HepG2 (cell line): ENCODE measurements at places on chromosomes 3 and 15. TPM values are rescaled to one million over a fixed set of nuclear protein-coding genes. Genes with fewer than 3 reads are reported as not detected.
A peak's percentile ranks its signal among the peaks of the same experiment; 100 is the strongest.

The HRG gene
- polyA plus RNA-seq: 0.09 and 0.12 TPM in 2 replicates

The NTRK3 gene
- polyA plus RNA-seq: not detected in 2 replicates

The LMAN1L gene
- polyA plus RNA-seq: not detected in 2 replicates

The RARRES1 gene
- polyA plus RNA-seq: not detected in 2 replicates

The CHRNA7 gene
- polyA plus RNA-seq: 1.4 and 1.8 TPM in 2 replicates

DNA sequence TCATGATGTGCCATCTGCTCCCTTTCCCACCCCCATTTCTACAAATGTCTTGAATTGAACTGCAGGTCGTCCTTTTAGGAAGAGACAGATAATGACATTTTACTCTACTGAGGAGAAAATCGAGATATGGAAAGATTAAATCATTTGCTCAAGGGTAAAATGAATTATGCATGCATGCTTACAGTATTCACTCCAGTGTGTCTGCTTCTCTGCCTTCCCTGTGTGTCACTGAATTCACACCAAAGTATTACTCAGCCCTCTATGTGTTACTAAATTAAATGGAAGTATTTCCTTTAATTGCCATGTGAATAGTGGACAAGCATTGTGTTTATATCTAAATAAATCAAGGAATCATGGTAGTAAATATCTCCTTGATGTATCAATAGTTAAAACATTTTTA lies 449.0 kb downstream of the NLGN1 start:
- no peaks in the 10 kb centered on the region for H3K36me3 ChIP-seq
- no peak overlapping the region for H3K4me3 ChIP-seq
- no peaks in the 10 kb centered on the region for H3K27me3 ChIP-seq
- no peaks in the 10 kb centered on the region for H3K4me1 ChIP-seq
- no peak for DNase-seq
- H3K27ac ChIP-seq: no peak overlapping the region

DNA sequence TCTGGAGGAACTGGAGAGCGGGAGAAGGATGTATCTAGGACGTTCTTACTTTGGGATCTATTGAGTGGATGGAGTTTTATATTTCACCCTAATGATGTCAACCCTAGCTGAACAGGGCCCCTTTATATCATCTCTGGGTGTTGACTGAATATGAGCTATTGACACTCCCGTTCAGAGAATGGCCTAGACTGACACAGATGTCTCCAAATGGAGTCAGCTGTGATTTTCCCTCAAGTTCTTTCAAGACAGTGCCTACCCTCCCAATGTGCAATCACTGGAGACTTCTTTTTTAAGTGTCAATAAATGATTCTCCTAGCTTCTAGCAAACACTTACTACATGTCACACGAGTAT lies 63.8 kb downstream of the FRMD4B start:
- H3K4me3 ChIP-seq: no peak overlapping the region
- no peaks in the 10 kb centered on the region; the same call in 1 of the 2 replicates for H3K27me3 ChIP-seq
- no peaks in the 10 kb centered on the region for H3K36me3 ChIP-seq

DNA sequence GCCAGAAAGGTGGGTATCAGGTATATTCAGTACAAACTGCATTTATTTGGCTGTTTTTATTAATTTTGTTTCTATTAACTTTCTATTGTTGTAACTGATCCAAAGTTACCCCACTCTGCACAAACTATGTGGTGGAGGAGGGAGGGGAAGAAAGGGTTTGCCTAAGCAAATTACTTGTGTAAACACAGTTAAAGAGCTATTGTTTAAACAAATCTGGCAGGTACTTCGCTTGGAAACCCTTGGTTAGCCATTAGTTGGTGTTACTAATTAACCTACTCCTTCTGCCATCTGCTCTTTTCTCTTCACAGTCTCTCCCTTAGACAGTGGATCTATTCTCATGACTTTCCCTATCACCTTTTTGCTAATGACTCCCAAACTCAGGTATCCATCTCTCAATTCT lies 328.4 kb upstream of the NECTIN3 start:
- no peak overlapping the region for H3K27ac ChIP-seq
- H3K36me3 ChIP-seq: no peaks in the 10 kb centered on the region
- peak; percentile 83 for DNase-seq
- H3K27me3 ChIP-seq: no peaks in the 10 kb centered on the region; the same call in 1 of the 2 replicates
- 0 out of 2 replicates have a peak overlapping the region, but pooled peaks have one; percentile 2 for H3K4me3 ChIP-seq
- H3K4me1 ChIP-seq: peaks cover 13% of the 10 kb centered on the region

- H3K27ac ChIP-seq: peak overlapping the region; percentile 40
- 0 out of 2 replicates have a peak overlapping the region, but pooled peaks have one; percentile 1 for H3K4me3 ChIP-seq
- H3K4me1 ChIP-seq: peaks cover 34% of the 10 kb centered on the region
Observed at GRCh38 chr3:196666001-196666867, 26.7 kb downstream of the NRROS start.

GRCh38 chr15:92878593-92879053 lies 21.5 kb upstream of the CHD2 start:
- H3K36me3 ChIP-seq: no peaks in the 10 kb centered on the region
- peaks cover 56% of the 10 kb centered on the region for H3K4me1 ChIP-seq
- DNase-seq: no peak
- H3K4me3 ChIP-seq: no peak overlapping the region
- peaks cover 3% of the 10 kb centered on the region; the same call in 1 of the 3 replicates for H3K27me3 ChIP-seq

DNA sequence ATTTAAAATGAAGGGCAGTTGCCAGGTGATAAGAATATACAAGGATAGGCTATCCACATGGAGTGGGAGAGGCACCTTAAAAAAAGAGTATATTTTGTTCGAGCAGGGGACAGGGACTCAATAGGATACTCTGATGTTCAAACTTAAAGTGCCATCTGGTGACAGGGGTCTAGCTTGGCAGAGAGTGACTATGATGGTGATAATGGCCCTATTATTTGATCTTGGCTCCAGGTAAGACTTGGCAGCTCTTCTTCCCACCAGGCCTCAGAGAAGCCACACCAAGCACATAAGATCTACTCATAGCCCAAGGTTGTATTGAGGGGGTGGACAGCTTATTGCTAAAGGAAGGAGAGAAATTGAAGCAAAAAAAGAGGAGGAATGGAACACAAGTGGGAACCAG lies 109.0 kb upstream of the MANF start:
- no peak for DNase-seq
- H3K27ac ChIP-seq: no peak overlapping the region
- no peak overlapping the region for H3K4me3 ChIP-seq
- H3K27me3 ChIP-seq: no peaks in the 10 kb centered on the region
- no peaks in the 10 kb centered on the region for H3K4me1 ChIP-seq

DNA sequence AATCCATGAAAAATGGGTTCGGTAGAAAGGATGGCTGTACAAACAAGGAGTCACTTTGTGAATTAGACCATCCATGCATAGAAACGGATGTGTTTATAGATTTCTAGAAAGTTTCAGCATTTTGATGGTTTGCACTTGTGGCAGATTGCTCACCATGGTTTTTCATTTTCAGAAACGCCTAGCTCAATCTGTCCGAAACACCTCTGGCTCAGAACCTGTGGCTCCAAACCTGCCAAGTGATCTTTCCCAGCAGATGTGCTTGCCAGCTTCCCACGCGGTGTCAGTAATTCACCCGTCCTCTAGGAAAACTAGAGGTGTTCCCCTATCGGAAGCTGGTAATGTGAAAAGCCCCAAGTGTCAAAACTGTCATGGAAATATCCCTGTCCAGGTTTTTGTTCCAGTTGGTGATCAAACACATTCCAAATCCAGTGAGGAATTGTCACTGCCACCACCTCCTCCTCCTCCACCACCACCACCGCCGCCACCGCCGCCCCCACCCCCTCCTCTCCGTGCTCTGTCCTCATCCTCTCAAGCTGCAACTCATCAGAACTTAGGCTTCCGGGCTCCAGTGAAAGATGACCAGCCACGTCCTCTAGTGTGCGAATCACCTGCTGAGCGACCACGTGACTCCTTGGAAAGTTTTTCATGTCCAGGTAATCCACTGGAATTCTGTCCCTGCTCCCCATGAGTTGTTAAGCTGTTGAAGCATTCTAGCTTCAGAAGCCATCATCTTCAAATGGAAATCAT lies 21.2 kb downstream of the WHAMM start:
- no peak overlapping the region for H3K27ac ChIP-seq
- H3K36me3 ChIP-seq: peaks cover 17% of the 10 kb centered on the region
- H3K4me1 ChIP-seq: peaks cover 24% of the 10 kb centered on the region

GRCh38 chr3:11727207-11727606 lies 83.5 kb upstream of the VGLL4 start:
- peaks cover 24% of the 10 kb centered on the region; the same call in 2 of the 3 replicates for H3K27me3 ChIP-seq
- no peaks in the 10 kb centered on the region for H3K36me3 ChIP-seq
- no peak overlapping the region for H3K4me3 ChIP-seq
- peaks cover 1% of the 10 kb centered on the region for H3K4me1 ChIP-seq
- H3K27ac ChIP-seq: no peak overlapping the region

DNA sequence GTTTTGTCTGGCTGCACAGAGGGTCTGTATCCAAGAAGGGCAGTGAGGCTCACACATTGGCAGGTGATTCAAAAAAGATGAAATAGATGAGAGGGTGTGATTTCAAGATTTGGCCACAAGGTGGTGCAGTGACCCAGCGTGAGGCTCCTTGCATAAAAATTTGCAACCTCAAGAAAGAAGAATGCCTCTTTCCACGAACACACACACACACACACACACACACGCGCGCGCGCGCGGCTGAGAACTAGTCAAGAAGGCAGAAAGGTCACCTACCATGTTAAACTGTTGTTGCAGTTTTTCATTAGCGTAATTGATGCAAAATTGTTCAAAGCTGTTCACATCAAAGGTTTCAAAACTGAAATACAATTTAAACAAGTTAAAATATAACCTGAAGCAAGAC lies 39.2 kb downstream of the MYO5C start:
- no peak overlapping the region for H3K4me3 ChIP-seq
- H3K4me1 ChIP-seq: 0 out of 2 replicates have a peak, but pooled peaks cover under 1% of the 10 kb centered on the region
- H3K27ac ChIP-seq: no peak overlapping the region
- peaks cover 9% of the 10 kb centered on the region for H3K36me3 ChIP-seq
- no peaks in the 10 kb centered on the region for H3K27me3 ChIP-seq

GRCh38 chr3:53489787-53490458 lies 4.5 kb upstream of the CACNA1D start:
- peaks cover 9% of the 10 kb centered on the region; the same call in 2 of the 3 replicates for H3K27me3 ChIP-seq
- H3K36me3 ChIP-seq: no peaks in the 10 kb centered on the region
- no peak for DNase-seq
- no peak overlapping the region for H3K27ac ChIP-seq

DNA sequence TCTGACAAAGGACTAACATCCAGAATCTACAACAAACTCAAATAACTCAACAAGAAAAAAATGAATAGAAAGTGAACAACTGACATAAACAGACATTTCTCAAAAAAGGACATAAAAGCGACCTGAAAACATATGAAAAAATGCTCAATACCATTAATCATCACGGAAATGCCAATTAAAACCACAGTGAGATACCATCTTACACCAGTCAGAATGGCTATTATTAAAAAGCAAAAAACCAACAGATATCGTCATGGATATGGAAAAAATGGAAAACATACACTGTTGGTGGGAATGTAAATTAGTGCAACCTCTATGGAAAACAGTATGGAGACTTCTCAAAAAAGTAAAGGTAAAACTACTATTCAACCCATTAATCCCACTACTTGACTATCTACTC lies 53.3 kb downstream of the ZNF385D start:
- H3K27ac ChIP-seq: no peak overlapping the region
- H3K4me1 ChIP-seq: no peaks in the 10 kb centered on the region
- H3K36me3 ChIP-seq: no peaks in the 10 kb centered on the region
- no peak overlapping the region for H3K4me3 ChIP-seq
- no peak for DNase-seq

DNA sequence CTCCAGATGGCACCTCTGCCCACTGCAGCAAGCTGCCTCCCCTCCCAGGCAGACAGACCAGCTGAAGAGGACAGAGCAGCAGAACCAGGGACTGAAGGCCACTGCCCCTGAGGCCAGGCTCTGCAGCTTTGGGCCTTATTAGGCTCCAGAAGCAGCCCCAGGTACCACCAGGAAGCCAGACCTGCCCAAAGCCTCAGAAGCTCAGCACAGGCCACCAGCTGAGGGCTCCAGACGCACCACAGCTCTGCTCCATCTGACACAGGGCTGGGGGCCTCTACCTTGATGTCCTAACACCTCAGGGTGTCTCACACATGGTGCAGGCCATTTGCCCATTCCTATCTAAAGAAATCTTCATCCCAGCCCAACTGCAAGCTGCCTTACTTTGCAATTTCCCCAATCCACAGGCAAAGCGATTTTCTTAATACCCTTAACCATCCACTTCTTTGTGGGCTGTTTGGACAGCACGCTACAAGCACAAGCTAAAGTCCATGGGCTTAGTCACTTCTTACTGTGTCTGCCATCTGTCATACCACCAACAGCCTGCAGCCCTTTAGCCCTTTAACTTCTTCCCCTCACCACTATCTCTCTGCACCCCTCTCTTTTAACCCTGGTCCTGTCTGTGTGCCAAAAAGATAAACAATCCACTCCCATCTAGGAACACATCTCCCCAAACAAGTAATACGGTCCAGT lies 112.1 kb downstream of the IQSEC1 start:
- no peaks in the 10 kb centered on the region for H3K27me3 ChIP-seq
- no peak overlapping the region for H3K4me3 ChIP-seq

- no peak for DNase-seq
- H3K27ac ChIP-seq: no peak overlapping the region
- H3K36me3 ChIP-seq: no peaks in the 10 kb centered on the region
- no peaks in the 10 kb centered on the region for H3K27me3 ChIP-seq
Observed at GRCh38 chr3:27740854-27741253, 18.7 kb upstream of the EOMES start.

DNA sequence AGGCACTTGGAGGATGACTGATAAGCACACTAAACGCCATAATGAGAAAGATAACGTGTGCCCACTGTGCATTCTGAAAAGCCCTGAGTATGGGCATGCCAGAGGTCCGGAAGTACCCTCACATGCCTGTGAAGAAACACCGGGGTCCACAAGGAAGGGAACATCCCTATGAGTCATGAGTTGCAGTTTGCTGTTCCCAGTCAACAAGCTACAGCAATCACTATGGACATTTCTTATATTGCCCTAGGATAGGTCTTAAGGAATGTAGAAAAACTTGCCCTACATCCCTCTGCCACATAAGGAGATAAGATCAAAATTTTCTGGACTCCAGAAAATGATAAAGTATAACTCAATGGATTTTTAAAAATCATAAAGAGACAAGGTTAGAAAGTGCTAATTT lies 9.9 kb downstream of the MB21D2 start:
- H3K4me3 ChIP-seq: no peak overlapping the region
- H3K36me3 ChIP-seq: no peaks in the 10 kb centered on the region
- no peak overlapping the region for H3K27ac ChIP-seq
- DNase-seq: no peak
- peaks cover 2% of the 10 kb centered on the region for H3K4me1 ChIP-seq

- peaks cover 1% of the 10 kb centered on the region; the same call in 1 of the 2 replicates for H3K36me3 ChIP-seq
- no peaks in the 10 kb centered on the region for H3K4me1 ChIP-seq
- no peak overlapping the region for H3K4me3 ChIP-seq
- no peak for DNase-seq
- no peaks in the 10 kb centered on the region for H3K27me3 ChIP-seq
- no peak overlapping the region for H3K27ac ChIP-seq
Observed at GRCh38 chr3:126935756-126936509, 47.0 kb upstream of the PLXNA1 start.

DNA sequence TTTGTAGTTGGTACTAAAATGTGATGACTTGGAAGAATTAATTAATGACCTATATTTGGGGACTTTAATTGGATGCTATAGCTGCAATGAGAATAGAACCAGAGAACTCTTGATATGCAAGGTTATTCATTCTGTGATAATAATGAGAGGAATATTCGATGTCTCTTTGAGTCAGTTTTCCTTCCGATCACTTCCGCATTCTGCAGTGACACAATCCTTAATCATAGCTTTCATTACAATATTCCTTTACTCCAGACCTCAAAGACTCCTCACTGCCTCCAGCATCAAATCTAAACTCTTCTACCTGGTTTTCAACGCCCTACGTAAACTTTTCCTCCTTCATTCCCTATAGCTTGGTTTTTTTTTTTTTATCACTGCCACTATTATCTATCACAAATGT lies 21.6 kb downstream of the B3GNT5 start:
- H3K4me3 ChIP-seq: no peak overlapping the region
- H3K4me1 ChIP-seq: no peaks in the 10 kb centered on the region
- no peaks in the 10 kb centered on the region for H3K36me3 ChIP-seq
- no peak for DNase-seq
- H3K27me3 ChIP-seq: no peaks in the 10 kb centered on the region
